ENCODE measurements at places on chromosomes 4 and X.

- DNase-seq, result no peak
Measured at GRCh38 chr4:171186700-171187099, 626.5 kb upstream of the GALNTL6 start.

DNA sequence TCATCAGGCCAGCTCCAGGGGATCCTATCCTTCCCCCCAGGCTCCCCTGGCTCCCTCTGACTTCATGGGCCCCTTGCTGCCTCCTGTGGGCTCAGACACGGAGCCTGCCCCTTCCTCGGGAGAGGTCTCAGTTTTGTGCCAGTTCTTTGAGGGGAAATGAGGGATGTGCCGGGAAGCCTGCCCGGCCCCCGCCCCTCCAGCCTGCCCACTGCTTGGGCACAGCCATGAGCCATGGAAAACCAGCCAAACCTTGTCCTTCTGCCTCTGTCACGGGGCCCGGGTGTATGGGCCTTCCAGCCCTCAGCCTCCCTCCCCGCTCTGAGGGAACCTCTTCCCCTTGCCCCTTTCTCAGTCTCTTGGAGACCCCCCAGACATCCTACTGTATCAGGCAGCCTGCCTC, 6.8 kb downstream of the BGN start:
- no peak for DNase-seq

- no peak for DNase-seq
Measured at GRCh38 chr4:57187246-57187645, 77.1 kb upstream of the IGFBP7 start.

- DNase-seq, result no peak
Measured at GRCh38 chr4:189374176-189374575, 566.5 kb upstream of the FRG1 start.

GRCh38 chr4:169167957-169168858, 102.5 kb downstream of the SH3RF1 start:
- no peak for DNase-seq
